Heart left ventricle (tissue), 16 donors: ENCODE measurements at places on chromosomes 1 and 21.

- no peak for DNase-seq
Measured at GRCh38 chr1:219126377-219126776, 47.3 kb upstream of the LYPLAL1 start.

- DNase-seq: no peak
Measured at GRCh38 chr1:58548371-58548770, 1.8 kb upstream of the OMA1 start.

DNA sequence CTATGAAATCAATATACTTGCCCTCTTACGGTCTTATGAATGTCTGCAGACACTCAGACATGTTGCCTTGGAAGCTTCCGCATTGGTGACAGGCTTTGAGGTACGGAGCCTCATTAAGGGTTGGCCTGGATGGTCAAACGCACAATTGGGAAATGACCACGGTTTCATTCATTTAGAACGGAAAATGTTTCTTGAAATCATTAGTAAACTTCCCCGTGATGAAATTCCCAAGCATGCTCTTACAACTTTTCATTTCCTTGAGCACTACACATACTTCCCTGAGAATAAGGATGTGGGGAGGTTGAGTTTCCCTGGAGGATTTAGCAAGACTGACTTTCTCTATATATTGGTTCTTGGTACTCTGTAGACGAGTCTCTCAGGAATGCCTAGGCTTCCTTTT lies 146.3 kb downstream of the HLX start:
- DNase-seq: no peak

- DNase-seq: no peak
Measured at GRCh38 chr1:180672105-180672504, 40.3 kb downstream of the XPR1 start.

GRCh38 chr1:192224846-192225245 lies 66.6 kb downstream of the RGS18 start:
- DNase-seq: no peak

DNA sequence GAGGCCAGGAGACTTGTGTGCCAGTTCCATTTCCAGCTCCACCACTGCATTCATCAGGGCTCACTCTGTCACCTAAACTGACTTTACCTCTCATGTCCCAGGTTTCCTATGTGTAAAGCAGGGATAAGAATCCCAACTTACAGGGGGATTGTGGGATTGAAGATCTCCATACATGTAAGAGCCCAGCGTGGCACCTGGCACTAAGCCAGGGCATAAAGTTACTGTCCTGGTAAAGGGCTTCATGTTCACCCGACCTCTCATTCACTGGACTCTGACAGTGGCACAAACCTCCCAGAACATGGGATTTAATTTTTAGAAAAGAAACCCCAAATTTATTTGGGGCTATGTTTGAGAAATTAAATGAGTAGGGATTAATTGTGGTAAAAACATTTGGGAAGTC lies 8.9 kb upstream of the IGFN1 start:
- DNase-seq: no peak

- no peak for DNase-seq
Measured at GRCh38 chr1:21149430-21149854, 27.3 kb downstream of the EIF4G3 start.
